ENCODE measurements at places on chromosomes 6 and 20.

GRCh38 chr20:1336699-1337367 lies 7.9 kb upstream of the SDCBP2 start:
- DNase-seq = no peak

- no peak for DNase-seq
These were observed 190.8 kb downstream of the TENT5A start for GRCh38 chr6:81561731-81562130.

DNA sequence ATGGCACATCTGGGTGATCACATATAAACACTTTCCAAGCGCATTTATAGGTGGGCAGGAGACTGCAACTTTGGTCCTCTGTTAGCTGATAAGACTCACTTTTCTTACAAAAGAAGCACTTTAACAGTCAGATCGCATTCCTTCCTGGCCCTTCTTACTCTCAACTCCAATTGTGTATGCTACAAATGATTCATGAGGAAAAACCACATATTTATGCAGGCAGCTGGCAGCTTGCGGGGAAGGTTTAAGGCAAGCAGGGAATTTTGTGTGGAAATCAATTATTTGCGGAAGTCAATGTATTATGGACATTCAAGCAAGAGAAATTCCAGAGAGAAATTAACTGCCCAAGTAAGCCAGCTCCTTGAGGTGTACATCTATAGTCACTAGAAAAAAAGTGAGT lies 194.0 kb downstream of the PKHD1 start:
- DNase-seq = no peak

DNA sequence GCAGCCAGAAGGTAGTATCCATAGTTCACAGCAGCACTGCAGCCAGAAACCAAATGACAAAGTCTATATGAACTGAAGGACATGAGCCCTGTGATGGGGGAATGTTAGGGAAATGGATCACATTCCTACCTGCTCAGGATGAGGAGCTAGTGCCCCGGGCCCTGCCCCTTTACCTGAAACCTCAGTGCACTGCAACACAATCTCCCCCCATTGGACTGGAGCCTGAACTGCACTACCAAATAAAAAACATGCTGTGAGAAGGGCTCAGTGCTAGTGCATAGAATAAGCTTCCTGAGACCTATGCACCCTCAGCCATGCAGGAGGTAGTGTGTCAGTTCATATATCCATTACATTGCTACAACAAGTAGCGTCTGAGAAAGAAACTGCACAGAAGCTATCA lies 477.8 kb downstream of the HACE1 start:
- no peak for DNase-seq

DNA sequence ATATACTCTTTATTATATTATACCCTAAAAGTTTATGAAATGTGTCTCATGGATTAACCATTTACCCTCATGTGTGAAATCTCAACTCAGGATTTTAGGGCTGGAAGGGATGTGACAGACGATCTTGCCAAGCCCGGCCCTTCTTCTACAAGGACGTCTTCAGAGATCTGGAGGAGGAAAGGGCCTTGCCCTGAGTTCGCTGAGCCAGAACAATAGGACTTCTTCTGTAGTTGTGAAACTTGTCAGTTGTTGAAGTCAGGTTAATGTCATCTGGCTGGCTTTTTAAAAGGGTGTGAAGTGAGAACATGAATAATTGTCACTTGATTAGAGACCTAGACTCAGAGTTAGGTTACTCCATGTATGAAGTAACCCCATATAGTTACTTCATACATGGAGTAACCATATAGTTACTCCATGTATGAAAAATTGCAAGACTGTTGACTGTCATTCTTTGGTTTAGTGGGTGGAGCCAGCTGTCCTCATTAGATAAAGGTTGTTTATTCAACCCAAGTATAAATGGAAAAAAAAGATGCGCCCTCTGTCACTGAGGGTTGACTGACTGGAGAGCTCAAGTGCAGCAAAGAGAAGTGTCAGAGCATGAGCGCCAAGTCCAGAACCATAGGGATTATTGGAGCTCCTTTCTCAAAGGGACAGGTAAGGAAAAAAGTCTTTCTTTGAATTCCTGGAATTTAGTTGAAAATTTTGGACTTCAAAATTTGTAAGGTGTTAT lies at the start of gene ARG1:
Gene ARG1 (plus strand): TSS at position 541 of the 730 bp plus-strand sequence. CDS start 57 bp downstream, at position 598.
- peak; percentile 17 for DNase-seq

GRCh38 chr6:90722648-90723047 lies 135.8 kb upstream of the MAP3K7 start:
- DNase-seq = no peak

- DNase-seq = no peak
These were observed 76.1 kb downstream of the ME1 start for GRCh38 chr6:83354747-83355146.

- no peak for DNase-seq
These were observed 60.9 kb upstream of the RBM24 start for GRCh38 chr6:17220040-17220910.

GRCh38 chr6:157438611-157439111 lies 57.7 kb downstream of the ZDHHC14 start:
- DNase-seq = no peak

DNA sequence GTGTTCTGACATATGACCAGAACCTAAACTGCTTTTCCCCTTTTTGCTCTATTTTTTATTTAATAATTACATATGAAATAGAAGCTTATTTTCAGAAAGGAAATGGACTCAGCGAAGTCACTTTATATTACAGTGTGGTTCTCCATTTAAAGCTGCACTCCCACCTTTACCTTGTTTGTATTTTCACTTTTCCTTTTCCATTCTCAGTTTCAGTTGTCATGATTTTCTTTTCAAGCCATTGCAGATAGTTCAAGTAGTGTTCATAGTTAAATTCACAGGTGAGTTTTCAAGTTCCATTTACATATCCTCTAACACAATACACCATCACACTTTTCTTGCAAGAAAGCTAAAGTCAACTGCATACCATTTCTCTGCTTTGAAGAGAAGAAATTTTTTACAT lies 400.2 kb downstream of the HACE1 start:
- no peak for DNase-seq

GRCh38 chr6:27767851-27768250 lies 144.3 kb downstream of the OR2B2 start:
- DNase-seq = no peak

DNA sequence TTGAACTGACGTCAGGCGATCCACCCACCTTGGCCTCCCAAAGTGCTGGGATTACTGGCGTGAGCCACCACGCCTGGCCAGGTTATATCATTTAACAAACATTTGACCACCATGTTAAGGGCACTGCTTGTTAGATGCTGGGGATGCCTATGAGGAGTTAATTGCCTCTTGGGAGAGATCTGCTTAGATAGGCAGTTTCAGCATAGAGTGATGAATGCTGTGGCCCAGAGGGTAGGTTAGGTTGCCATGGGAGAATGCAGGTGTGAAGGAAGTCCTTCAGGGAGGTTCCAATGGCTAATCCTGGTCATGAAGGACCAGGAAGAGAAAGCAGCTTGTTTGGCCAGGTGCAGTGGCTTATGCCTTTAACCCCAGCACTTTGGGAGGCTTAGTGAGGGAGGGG lies 17.0 kb downstream of the PHF20 start:
- DNase-seq = no peak

DNA sequence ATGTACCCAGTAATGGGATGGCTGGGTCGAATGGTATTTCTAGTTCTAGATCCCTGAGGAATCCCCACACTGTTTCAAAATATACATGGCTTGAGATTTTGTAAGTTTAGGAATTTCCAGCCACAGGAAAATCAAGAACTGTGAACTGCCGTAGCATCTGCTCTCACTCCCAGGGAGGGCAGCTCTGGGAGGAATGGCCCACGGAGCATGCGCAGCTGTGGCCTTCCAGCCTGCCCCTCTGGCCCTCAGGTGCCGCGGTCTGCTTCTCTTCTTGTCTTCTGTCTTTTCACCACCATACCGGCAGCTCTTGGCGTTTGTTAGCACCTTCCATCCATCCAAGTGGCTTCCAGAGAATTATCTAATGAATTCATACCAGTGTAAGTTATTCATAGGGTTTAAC lies 19.9 kb upstream of the EXOC2 start:
- DNase-seq = no peak

- DNase-seq = no peak
These were observed 80.7 kb downstream of the ANKRD60 start for GRCh38 chr20:58147628-58148370.

GRCh38 chr20:48163505-48163904 lies 378.2 kb upstream of the SULF2 start:
- no peak for DNase-seq

DNA sequence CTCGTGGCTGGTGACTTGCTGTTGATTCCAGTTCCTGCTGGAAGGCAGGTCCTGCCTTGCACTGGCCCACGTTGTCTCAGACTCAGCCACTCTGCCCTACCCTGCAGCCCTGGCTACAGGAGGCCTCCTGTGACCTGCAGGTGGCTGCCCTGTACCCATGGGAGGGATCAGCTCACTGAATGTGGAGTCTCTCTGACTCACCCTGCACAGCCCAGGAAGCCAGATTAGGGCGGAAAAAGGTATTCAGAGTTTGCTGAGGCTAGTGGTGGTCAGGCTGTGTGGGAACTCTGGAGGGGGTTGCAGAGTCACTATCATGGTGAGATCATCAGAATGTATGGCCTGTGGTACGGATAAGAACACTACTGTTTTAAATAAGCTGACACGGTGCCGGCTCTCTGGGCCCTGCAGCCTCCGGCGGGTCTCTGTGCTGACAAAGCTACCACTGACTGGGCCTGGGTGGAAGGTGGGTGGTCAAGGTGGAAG lies 24.7 kb upstream of the PYGB start:
- peak; percentile 39 for DNase-seq

Data from K562 (cell line).